CD4-positive, alpha-beta T cell treated with Interleukin-15 for 4 hours (primary cell): ENCODE measurements at places on chromosomes 1 and 21.

DNA sequence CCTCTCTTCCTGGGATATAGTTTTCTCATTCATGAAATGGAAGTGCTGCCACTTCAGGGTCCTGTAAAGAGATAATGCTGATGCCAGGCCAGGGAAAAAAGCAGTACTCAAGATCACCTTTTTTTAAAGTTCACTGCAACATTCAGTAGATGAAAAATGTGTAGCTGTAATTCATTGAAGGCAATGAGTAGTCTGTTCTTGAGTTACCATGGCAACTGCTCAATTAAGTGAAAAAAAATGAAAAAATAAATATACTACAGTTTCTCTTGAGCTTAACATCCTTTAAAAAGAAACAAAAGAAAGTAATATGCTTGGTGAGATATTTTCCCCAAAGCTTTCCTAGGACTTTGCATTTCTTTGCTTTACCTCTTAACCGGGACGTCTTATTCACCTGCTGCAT lies 183.3 kb downstream of the AK5 start:
- no peak for DNase-seq

GRCh38 chr21:14968029-14968428 lies 96.8 kb downstream of the NRIP1 start:
- DNase-seq, result no peak

- DNase-seq, result no peak
These were observed 13.1 kb downstream of the S100A10 start for GRCh38 chr1:151980287-151981177.

GRCh38 chr1:156551869-156552268 lies 20.5 kb downstream of the IQGAP3 start:
- DNase-seq, result no peak

DNA sequence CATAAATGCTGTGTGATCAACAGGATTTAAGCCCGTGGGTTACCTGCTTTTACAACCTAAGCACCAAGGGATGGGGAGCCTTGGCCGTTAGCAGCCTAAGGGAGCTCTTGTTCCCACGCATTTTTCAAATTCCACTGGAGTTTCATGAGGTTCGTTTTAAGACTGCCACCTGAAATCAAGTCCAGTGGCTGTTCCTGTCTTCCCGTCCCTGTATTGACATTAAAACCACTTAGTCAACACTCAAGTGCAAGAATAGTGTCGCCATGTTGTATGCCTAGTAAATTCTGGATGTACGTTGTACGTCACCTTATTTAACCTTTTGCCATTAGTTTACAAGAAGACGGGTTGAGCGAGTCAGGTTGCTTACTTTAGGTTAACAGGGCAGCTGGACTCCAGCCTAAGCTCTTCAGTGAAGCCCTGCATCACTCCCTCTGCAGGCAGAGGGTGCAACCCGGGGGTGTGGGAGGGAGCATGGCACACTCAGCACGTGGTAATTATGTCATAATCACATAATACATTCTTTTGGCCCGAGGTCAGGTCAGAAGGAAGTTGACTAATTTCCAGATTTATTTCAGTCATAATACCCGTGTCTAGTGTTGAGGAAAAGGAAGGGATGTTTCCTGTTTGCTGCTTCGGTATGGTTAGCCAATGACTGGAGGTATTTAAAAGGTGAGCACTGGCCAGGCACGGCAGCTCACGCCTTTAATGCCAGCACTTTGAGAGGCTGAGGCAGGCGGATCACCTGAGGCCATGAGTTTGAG lies 42.5 kb downstream of the CNST start:
- peak; percentile 14 for DNase-seq
